ENCODE measurements at places on chromosomes 1 and 21. TPM values are rescaled to one million over a fixed set of nuclear protein-coding genes. Genes with fewer than 3 reads are reported as not detected.

DNA sequence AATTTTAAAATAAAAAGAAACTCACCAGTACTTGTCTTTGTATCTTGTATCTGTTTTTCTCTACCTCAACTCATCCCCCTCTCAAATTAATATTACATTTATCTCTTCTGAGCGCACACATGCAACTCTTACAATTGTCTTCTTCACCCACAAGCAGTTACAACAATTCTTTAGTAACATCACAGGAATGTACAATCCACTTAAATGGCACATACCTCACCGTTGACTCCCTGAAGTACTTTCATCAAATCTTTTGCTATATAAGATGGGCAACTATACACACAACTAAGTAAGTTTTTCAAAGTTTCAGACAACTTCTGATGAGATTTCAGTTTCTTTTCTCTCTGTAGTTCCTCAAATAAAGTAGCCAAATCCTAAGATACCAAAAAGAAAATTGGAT lies 28.3 kb downstream of the HEATR1 start:
- H3K27ac ChIP-seq = no peak overlapping the region
- no peak overlapping the region for H3K4me3 ChIP-seq
- no peaks in the 10 kb centered on the region for H3K4me1 ChIP-seq
- H3K27me3 ChIP-seq = no peaks in the 10 kb centered on the region
- DNase-seq = peak; percentile 65
- peaks cover 19% of the 10 kb centered on the region for H3K36me3 ChIP-seq

The TDRD10 gene
- not detected for total RNA-seq

GRCh38 chr1:66288048-66288447 lies 245.9 kb upstream of the SGIP1 start:
- H3K36me3 ChIP-seq = no peaks in the 10 kb centered on the region
- no peak overlapping the region for H3K4me3 ChIP-seq
- peaks cover 4% of the 10 kb centered on the region for H3K4me1 ChIP-seq
- H3K27ac ChIP-seq = no peak overlapping the region
- no peak for DNase-seq
- no peaks in the 10 kb centered on the region for H3K27me3 ChIP-seq

GRCh38 chr1:233951804-233952203 lies 47.3 kb downstream of the SLC35F3 start:
- H3K36me3 ChIP-seq = no peaks in the 10 kb centered on the region
- H3K4me1 ChIP-seq = no peaks in the 10 kb centered on the region
- no peak for DNase-seq
- no peaks in the 10 kb centered on the region for H3K27me3 ChIP-seq

DNA sequence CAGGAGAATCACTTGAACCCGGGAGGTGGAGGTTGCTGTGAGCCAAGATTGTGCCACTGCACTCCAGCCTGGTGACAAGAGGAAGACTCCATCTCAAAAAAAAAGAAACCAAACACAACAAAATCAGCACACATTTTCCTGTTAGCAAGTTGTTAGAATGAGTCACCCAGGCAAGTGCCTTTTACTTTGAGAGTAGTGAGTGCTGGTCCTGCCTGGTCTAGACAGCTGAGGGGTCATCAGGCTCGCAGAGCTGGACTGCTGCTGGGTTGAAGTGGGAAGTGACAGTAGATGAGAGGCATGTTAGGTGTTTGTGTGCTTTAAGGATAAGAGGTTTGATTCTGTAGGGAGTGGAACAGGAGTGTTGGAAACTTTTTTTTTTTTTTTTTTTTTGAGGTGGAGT lies 31.9 kb downstream of the GNPAT start:
- DNase-seq = peak; percentile 53
- H3K27ac ChIP-seq = no peak overlapping the region
- H3K4me1 ChIP-seq = no peaks in the 10 kb centered on the region
- no peak overlapping the region for H3K4me3 ChIP-seq
- peaks cover 22% of the 10 kb centered on the region for H3K36me3 ChIP-seq
- no peaks in the 10 kb centered on the region for H3K27me3 ChIP-seq

DNA sequence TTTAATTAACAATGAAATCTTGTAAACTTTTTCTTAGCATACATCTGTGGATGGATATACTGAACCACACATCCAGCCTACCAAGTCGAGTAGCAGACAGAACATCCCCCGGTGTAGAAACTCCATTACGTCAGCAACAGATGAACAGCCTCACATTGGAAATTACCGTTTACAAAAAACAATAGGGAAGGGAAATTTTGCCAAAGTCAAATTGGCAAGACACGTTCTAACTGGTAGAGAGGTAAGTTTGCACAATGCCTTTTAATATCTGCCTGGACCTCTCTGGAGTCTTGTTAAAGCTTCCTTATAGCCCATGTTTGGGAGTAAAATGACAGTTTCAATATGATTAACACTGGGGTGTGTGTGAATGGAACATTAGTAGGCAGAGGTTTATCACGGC lies 51.4 kb downstream of the MARK1 start:
- no peaks in the 10 kb centered on the region for H3K36me3 ChIP-seq
- no peaks in the 10 kb centered on the region for H3K4me1 ChIP-seq

GRCh38 chr1:233394860-233395717 lies 67.6 kb downstream of the MAP3K21 start:
- no peaks in the 10 kb centered on the region for H3K36me3 ChIP-seq
- no peaks in the 10 kb centered on the region for H3K27me3 ChIP-seq
- no peaks in the 10 kb centered on the region for H3K4me1 ChIP-seq
- H3K4me3 ChIP-seq = no peak overlapping the region
- no peak overlapping the region for H3K27ac ChIP-seq
- peak; percentile 50 for DNase-seq

DNA sequence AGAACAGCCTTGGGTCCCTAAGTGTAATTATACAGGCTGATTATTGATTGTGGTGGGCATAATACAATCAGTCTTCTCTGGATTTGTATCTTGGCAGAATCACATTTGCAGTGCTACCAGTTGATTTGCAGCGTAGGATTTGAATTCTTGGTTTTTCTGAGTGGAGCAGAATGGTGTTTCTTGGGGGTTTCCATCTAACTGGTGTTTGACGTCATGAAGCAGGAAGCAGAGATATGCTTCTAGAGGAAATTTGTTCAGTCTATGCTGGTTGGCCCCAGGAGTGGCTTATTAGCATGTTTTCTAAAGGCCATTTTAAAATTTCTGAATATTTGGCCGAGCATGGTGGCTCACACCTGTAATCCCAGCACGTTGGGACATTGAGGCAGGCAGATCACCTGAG lies 3.4 kb downstream of the CTTNBP2NL start:
- peaks cover 26% of the 10 kb centered on the region for H3K4me1 ChIP-seq
- H3K27ac ChIP-seq = no peak overlapping the region
- peaks cover 2% of the 10 kb centered on the region for H3K36me3 ChIP-seq
- H3K4me3 ChIP-seq = no peak overlapping the region
